Kidney epithelial cell (primary cell): ENCODE measurements at places on chromosomes 3 and 15. TPM values are rescaled to one million over a fixed set of nuclear protein-coding genes. Genes with fewer than 3 reads are reported as not detected.

CX3CR1 gene
- total RNA-seq: not detected in 2 replicates

GRK7 gene
- not detected in 2 replicates for total RNA-seq

GHSR gene
- total RNA-seq: not detected in 2 replicates

IRAK2 gene
- 65.5 and 72.8 TPM in 2 replicates for total RNA-seq

RASGRF1 gene
- total RNA-seq: 0.48 and 1.4 TPM in 2 replicates

CEP152 gene
- total RNA-seq: 2.5 and 3.2 TPM in 2 replicates

PLAAT1 gene
- 1.3 and 8.4 TPM in 2 replicates for total RNA-seq

UBA7 gene
- total RNA-seq: 6.3 and 11.8 TPM in 2 replicates
